ENCODE measurements at places on chromosomes 7 and 10.
A peak's percentile ranks its signal among the peaks of the same experiment; 100 is the strongest.

- no peak for DNase-seq
Measured at GRCh38 chr10:31426401-31426800, 107.4 kb downstream of the ZEB1 start.

GRCh38 chr10:130064783-130065182 lies 45.8 kb downstream of the C10orf143 start:
- DNase-seq: no peak

DNA sequence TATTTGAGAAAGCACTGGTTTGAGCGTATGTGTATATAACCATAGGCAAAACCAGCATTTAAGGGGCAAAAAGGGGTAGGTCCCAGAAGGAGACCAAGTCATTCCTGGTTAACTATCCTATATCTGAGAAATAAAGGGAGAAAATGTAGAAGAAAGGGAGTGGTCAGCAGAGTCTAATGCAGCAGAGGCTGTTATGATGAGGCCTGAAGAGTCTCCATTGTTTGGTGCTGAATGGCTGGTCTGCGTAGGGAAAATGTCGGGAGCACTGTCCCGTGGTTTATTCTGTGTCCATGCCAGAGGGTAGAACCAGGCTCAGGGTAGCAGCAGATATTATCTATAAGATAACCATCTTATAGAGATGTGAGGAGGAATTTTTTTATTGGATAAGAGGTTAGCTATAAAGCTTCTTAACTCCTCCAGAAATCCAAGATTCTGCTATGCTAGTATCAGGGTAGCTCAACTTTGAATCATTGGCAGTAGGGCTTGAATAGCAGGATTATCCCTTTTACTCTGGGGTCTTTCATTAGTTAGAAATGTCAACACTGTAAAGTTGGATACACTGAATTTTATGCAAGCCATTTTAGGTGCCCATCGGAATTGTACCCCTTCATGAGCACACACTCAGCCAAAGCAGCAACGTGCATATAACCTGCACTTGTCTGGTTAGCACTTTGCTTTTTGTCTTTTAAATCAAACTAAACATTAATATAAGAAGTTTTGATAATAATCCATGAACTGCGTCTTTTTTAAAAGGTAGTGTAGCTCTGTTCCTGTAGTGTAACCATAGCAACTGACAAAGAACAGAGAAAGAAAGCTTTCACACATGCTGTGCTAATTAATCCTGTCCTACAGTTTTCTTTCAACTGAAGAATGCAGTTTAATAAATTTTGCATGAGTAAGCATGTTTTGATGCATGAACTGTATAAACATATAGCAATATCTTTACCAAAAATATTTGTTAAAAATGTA lies 312.0 kb upstream of the FZD1 start:
- DNase-seq: no peak

DNA sequence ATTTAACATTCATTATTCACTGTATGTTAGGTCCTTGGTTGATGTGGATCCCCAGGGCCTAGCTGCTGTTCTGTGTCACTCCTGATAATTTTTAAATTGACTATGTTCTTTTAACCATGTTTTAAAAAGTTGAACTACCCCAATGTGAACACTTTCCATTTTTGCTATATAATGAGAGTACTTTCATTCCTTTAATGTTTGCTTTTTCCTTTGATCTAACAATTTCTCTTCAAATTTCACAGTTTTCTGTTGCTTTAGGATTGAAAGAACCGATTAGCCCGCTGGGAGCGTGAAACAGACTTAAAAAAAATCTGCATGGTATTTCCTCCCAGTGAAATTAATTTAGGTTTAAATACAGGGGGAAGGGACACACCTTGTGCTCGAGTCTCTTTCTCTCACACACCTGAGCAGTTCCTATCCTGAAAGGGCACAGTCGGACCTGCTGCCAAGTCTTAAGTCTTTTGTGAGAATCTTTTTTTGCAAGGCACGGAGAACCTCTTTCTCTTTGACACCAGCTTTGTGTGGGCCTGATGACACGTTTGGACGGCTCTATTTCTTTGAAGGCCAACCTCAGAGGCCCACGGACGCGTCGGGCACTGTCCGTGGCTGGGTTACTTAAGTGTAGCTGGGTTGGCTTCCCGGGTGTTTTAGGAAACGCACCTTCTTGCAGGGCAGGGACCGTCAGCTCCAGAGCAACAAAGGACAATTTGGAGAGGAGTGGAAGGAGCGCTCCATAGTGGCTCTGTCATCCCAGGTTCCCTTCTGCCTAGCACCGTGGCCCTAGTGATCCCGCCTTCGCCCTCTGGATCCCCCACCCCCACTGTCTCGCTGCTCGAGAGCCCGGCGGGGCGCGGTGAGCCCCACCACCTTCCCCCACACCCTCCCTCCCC lies 1.0 kb upstream of the CHN2 start:
- no peak for DNase-seq

DNA sequence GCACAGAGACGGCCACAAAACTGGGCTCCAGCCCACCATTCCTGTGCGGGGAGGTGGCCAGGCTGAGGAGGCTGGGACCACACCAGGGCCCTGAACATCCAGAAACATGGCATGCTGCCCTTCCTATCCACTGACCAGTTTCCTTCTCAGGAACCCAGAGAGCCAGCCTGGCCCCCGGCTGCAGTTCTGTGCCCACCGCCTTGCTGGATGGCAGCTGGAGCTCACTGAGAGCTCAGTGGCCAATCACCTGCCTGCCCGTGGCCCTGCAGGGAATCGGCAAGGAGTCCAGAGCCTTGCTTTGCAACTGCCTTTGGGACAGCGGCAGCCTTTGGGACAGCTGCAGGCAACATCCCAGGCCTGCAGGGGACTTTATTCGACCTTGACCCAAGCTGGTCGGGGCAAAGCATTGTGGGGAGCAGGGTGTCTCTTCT lies 30.4 kb downstream of the STK32C start:
- no peak for DNase-seq

- DNase-seq: no peak
Measured at GRCh38 chr10:89120931-89121763, 86.0 kb downstream of the CH25H start.

DNA sequence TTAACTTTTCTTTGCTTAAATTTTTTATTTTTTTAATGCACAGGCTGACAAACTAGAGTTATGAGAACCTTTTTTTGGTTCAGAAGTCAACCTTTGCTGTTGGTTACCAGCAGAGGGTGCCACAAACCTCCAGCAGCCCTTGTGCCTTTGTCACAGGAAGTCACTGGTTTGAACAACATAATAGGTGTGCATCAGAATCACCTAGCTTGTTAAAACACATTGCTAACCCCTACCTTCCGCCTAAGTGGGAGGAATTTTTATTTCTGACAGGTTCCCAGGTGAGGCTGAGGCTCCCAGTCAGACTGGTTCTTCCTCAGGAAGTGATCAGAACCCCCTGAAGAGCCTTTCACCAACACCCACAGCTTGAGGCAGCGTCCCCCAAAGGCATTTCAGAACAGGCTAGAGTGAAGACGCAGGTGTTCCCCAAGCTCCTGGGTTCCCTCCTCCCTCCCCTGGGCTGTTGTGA lies 22.6 kb upstream of the VDAC2 start:
- peak; percentile 65 for DNase-seq

GRCh38 chr7:74324531-74325209 lies 35.5 kb downstream of the CLIP2 start:
- DNase-seq: no peak

DNA sequence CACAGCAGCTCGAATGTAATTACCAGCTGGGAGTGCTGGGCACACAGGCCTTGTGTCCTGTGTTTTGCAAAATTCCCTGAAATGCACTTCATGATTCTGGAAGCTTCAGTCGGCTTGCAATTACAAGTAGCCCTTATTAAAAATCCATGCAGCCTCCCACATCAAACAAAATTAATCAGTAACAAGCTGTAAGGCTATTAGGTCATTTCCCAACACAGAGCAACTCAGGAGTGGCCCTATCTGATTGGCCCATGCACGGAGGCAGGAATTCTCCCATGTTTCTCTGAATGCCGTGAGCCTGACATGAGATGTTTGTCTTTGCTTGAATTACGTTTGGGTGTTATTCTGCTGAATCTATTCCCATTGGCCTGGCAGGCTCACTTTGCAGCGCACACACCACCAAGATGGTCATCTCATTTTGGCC lies 36.9 kb downstream of the FOXL3 start:
- DNase-seq: no peak

DNA sequence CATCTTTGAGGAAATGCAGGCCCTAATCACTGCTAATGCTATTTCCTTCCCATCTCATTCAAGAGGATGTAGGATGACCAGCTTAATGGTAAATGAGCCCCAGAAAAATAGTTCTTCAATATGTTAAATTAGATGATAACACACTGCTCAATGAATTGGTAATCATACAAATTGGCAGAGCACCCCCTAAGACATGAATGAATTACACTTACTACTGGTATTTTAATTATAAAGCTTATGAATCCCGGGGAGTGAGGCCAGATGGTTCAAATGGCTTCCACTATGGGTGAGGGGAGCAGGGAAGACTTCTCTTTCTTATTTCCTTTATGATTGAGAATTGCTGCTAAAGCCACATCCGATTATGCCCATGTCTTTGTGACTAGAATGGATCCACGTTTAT lies 159.2 kb upstream of the TARP start:
- DNase-seq: no peak

GRCh38 chr10:109931163-109931562 lies 7.9 kb upstream of the XPNPEP1 start:
- no peak for DNase-seq

DNA sequence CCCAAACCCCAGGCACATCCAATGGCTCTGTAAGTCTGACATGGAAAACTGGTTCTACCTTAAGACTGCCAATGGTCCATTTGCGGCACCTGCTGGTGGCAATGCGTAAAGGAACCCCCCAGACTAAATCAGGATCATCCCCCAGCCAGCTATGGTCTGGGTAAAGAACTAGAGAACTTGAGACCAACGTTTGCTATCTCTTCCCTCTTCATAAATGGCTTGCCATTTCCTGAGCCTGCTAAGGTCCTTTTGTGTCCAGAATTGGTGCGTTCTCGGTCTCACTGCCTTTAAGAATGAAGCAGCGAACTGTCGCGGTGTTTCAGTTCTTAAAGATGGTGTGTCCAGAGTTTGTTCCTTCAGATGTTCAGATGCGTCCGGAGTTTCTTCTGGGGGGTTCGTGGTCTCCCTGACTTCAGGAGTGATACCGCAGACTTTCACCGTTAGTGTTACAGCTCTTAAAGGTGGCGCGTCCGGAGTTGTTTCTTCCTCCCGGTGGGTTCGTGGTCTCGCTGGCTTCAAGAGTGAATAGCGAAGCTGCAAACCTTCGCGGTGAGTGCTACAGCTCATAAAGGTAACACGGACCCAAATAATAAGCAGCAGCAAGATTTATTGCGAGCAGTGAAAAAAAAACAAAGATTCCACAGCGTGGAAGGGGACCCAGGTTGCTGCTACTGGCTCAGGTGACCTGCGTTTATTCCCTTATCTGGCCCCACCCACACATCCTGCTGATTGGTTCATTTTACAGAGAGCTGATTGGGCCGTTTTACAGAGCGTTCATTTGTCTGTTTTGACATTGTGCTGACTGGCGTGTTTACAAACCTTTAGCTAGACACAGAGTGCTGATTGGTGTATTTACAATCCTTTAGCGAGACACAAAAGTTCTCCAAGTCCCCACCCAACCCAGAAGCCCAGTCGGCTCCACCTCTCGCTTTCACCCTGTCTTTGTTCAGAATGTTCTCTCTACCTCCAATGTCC lies 95.4 kb downstream of the ELMO1 start:
- no peak for DNase-seq

- no peak for DNase-seq
Measured at GRCh38 chr7:75856536-75856935, 22.3 kb upstream of the RHBDD2 start.

- DNase-seq: no peak
Measured at GRCh38 chr7:80132594-80132993, 2.0 kb upstream of the GNAI1 start.

DNA sequence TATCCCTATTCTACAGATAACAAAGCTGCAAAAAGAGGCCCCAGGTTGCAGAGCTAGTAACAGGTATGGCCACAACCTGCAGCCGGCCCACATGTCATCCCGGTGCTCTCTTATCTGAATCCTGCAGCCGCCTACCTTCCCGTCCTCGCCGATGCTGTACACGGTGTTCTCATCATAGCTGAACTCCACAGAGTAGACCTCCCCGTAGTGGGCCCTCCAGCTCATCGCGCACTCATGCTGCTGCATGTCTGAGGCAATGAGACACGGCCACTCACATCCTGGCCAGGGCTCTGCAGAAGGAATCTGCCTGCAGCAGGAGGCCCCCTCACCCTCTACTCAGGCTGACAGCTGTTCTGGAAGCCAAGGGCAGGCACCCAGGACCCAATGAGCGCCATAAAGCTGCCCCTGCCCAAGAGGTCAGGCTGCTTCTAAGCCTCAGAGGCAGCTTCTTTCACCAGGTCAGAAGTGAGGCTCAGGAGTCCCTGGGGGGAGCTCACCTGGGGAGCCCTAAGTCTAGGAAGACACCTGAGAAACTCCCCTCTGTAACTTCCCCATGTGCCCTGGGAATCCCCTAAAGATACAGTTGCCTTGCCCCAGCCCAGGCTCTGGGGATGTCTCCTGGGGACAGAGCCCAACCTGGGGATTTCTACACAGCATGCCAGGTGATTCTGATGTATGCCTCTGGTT lies 17.9 kb upstream of the CYREN start:
- no peak for DNase-seq

- peak; percentile 47 for DNase-seq
Measured at GRCh38 chr7:158452331-158452730, 135.3 kb downstream of the PTPRN2 start.

DNA sequence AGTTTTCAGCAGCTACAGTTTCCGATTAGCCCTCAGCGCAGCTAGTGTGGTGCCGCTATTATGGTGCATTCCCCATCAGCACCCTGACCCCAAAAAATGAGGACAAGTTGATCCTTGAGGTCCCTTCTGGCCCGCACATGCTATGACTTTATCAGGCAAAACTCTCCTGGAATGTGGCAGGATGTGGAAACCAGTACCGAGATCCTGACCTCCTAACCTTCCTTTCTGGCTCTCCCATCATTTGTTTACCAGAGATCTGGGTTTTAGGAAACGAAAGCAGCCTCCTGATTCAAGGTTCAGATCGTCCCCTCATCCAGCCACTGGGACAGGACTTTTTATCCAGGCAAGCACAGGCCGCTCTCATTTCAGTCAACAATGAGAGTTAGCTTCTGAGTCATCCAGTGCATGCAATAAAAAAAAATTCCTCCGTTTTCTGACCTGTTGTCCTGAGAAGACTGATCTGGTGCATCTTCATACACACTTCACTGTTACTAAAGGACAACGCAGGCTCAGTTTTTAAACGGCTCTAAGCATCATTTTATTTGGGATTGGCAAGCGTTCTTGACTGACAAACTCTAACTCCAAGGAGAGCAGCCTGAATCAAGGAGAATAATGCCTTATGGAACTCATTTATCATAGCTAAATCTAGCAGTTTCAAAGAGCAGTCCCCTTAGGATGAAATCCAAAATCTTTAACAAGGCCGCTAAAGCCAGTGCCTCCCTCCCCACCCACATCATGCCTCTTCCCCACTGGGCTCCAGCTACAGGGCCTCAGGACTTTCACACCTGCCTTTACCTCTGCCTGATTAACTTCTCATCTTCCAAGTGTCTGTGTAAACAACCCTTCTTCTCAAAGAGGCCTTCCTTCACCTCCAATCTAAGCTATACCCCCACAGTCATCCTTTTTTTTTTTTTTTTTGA lies 17.1 kb downstream of the PDLIM1 start:
- no peak for DNase-seq

- DNase-seq: no peak
Measured at GRCh38 chr7:7489546-7489945, 46.1 kb downstream of the COL28A1 start.

Data from cardiac septum (tissue), 1 donor.